ENCODE measurements at places on chromosomes 1 and 21. TPM values are rescaled to one million over a fixed set of nuclear protein-coding genes. Genes with fewer than 3 reads are reported as not detected.
A peak's percentile ranks its signal among the peaks of the same experiment; 100 is the strongest.

DNA sequence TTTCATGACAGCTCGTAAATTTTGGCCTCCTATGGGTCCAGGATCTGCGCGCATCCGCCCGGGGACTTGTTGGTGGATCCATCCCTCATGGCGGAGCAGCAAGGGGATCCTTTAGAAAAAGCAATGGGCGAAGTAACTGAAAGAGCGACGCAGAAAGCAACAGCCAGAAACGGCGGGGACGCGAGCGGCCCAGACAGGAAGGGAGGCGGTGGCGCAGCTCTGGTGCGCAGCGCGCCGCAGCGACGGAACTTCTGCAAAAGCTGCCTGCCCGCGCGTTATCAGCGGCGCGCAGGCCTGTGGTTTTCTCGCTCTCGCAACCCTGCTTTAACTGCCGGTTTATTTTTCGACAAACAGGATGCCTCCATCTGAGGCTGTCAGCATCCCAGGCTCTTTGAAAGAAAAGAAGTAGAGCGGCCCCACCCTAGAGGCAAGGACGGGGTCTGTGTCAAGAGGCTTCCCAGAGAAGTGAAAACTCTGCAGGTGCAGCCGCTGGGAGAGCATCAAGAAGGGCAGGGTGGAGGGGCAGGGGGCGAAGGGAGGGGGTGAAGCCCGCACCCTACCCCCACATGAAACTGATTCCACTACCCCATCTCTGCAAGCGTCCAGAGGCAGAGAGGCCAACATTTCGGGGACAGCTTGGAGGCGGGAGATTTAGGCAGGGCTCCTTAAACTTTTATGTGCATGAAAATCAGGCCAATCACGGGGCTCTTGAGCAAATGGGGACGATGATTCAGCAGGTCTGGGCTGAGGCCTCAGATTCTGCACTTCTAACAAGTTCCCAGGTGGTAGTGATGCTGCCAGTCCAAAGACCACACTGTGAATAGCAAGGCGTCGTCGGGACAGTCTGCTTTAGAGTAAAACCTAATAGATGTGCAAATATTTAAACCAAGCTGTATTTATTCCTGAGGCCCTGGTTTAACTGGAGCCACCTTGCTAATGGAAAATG lies 22.2 kb downstream of the RUNX1 start:
- peak; percentile 88 for DNase-seq

DNA sequence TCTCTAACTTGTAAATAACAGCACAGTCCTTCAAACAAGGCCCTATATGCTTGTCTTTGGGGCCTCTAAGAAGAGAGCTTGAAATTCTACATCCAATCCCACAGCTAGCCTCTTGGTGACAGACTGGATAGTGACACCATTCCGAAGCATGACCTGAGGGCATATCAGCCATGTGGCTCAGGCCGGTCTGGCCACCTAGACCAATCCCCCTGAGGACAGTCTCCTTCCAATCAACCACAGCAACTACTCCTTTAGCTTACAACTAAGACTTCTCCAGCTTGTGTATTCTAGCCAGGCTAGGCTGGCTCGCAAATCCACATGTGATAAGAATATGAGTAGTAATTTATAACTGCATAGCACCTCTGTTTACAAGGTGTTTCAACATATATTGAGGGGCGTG lies 14.0 kb downstream of the BCAR3 start:
- no peak for DNase-seq

DNA sequence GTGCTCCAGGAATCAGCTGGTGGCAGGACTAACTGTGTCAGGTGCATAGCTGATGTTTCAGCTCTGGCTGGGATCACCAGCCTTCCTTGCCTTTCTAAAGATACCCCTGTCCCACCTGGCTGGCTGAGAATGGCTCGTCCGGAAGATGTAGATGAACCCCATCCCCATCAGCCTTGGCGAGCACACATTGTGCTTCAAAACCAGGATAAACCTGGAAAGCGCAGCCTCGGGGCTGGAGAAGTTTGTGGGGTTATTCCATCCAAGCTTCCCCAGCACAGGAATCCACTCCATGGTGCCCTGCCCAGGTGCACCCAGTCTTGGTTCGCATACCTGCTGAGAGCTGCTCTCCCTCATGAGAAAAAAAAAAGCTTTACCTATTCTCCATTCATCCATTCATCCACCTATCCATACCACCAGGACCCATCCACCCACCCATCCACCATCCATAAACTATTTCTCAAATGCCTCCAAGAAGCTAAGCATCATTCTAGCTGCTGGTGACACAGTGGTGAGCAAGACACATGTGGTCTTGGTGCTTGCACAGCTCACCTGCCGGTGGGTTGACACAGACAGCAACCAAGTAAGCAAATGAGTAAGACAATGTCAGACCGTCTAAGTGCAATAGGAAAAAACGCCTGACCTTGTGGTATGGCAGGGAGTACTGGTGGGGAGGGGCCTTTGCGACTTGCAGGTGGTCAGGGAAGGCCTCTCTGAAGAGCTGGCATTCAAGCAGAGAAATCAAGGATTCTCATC lies 94.0 kb downstream of the DMRTB1 start:
- DNase-seq: no peak

- no peak for DNase-seq
Measured at GRCh38 chr1:8373125-8373524, 55.2 kb downstream of the SLC45A1 start.

DNA sequence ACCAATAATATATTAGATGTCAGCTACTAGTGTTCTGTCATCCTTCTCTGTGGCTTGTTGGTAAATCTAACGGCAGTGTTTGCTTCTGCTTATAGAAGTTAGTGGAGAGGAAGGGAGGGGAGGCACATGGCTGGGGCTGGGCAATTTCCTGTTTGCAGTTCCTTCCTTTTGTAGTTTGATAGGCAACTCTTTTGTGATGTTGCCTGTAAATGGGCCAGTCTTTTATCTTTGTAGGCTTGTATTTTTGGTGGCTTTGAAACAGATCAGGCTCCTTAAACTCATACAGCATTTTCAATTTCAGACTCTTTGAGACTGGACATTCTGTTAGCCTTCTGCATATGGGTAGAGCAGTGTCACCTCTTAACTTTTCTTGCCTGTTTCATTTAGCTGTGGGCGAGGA lies 48.1 kb downstream of the CDC14A start:
- DNase-seq: no peak

VCAM1 gene
- 54.8 TPM for total RNA-seq

VSIG8 gene
- total RNA-seq: not detected

EPHA2 gene
- total RNA-seq: 47.0 TPM

INAVA gene
- not detected for total RNA-seq

DNA sequence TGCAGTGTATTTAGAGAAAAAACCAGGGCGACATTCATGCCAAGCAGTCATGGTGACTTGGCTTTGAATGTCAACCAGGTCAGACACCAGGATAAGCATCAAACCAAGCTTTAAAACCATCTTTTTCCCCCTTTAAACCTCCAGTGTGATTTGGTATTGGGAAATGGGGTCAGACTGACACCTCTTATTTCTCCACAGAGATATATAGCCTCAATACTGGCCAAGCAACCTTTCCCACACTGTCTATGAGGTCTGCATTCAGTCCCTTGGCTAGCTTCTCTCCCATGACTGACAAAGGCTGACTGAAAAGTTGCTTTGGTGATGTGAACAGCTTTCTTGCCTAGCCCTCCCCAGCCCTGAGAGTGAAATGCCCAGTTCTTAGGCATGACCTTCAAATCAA lies 21.7 kb downstream of the GPR3 start:
- DNase-seq: no peak

PTPRF gene
- total RNA-seq: 42.7 TPM

GRIK3 gene
- not detected for total RNA-seq

DNA sequence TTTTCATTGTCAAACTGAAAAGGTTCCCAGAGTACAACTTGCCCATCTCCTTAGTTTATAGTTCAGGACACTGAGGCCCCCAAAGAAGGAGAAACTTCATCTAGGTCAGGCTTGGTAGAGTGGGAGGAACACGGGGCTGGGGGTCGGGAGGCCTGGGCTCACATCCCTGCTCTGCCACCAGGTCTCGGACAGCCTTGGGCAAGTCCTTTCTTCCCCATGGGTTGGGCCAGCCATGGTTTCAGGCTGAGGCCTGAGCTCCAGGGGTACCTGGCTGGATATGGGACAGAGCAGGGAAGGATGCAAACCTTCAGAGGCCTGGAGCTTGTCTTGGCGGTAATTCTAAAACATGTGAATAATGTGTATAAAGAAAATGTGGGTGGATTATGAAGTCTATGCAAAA lies 17.0 kb downstream of the FOXO6 start:
- no peak for DNase-seq

DNA sequence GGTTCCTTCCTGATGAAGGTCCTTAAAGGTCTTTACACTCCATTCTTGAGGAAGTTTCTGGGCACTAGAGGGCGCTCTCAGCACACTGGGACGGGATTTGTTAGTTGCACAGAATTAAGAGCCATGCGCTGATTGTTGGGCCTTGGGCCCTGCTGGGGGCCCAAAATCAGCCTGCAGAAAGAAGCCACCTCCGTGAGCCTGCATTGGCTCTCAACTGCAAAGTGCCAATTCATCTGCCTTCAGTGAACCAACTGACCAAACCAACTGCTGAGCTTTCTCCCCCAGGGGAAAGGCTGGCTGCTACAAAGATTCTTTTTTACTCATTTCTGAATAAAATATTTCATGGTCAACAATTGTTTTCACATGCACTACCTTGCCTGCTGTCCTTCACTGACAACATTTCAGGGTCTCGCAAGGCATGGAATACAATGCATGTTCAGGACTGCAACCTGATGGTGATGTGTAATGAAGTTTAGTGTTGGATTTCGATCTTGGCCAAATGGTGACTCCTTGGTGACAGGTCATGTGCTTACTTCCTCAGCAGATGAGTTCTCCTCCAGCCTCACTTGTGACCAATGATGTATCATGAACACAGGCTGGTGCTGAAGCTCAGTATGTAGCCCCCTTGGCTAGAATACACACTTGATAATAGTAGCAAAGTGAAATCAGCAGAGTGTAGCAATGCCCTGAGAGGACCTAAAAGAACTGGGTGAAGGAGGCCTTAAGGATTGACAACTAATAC lies 45.7 kb upstream of the PRDX6 start:
- DNase-seq: peak; percentile 92

SLC6A9 gene
- total RNA-seq: 15.1 TPM

- DNase-seq: no peak
Measured at GRCh38 chr1:183263886-183264602, 78.0 kb downstream of the LAMC2 start.

CAPN8 gene
- total RNA-seq: not detected

ZMYND12 gene
- total RNA-seq: 0.32 TPM

SLC30A2 gene
- not detected for total RNA-seq

GRCh38 chr1:173479649-173480048 lies 2.5 kb downstream of the PRDX6 start:
- DNase-seq: peak; percentile 62

LENEP gene
- 0.43 TPM for total RNA-seq

GRCh38 chr1:162228586-162228985 lies 148.1 kb downstream of the SPATA46 start:
- no peak for DNase-seq

GRCh38 chr1:16716691-16717335 lies 23.5 kb upstream of the RNU1-4 start:
- no peak for DNase-seq

C1orf87 gene
- not detected for total RNA-seq

GRCh38 chr1:56948403-56949023 lies 17.3 kb downstream of the C8B start:
- DNase-seq: no peak

DNA sequence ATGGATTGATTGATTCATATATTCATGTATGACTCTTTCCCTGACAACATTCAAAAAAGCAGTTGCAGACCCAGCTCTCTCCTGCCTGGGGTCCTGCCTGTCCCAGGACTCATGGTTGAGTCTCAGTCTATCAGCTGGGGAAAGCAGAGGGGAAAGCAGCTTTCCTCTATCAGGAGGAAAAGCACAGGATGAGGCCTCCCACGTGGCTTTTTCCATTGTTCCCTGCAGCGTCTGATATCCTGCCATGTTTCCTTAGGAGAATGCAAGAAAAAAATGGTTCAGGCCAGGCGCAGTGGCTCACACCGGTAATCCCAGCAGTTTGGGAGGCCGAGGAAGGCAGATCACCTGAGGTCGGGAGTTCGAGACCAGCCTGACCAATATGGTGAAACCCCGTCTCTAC lies 133.0 kb upstream of the VAMP3 start:
- DNase-seq: no peak

LRRC39 gene
- total RNA-seq: not detected

SPATA46 gene
- not detected for total RNA-seq

TNFSF4 gene
- total RNA-seq: 127 TPM

GRCh38 chr1:227917081-227917950 lies 30.4 kb downstream of the WNT9A start:
- DNase-seq: no peak

DNA sequence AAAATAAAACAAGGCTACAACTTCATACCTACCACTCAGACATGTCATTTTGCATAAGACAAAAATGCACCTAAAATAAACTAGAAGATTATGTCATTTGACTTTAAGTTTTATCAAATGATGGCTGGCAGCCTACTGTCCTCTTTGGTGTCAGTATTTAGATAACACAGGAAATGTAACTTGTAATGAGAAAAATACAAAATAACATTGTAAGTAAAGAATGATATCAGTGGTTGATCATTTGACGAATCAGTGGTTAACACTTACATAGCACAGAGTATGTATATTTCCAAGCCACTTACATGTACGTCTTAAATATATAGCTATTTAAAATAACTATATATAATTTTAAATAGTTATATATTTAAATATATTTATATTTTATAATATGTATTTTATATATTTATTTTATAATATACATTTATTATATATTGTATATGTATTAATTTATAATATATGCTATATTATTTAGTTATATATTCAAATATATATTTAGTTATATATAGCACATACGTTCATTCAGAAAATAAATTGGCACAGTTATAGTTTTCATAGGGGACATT lies 44.1 kb downstream of the ZNF678 start:
- DNase-seq: no peak

DNA sequence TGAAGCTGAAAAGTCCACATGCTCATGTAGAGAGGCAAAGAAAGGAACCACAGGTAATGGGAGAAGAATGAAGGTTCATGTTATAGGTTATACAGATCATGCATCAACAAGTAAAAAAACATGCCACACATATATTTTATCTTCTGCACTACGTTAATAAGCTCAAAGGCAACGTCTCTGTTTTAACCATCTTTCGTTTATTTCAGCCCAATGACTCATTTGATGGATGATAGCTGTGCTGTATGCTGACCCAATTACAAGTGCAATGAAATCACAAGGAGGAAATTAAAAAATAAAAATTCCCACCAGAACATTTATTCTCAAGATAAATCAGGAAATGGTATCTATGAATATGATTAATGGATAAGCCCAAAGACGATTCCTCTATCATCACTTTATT lies 24.6 kb downstream of the XCL1 start:
- no peak for DNase-seq

PLA2G4A gene
- total RNA-seq: 12.1 TPM

ITLN2 gene
- total RNA-seq: not detected

DNA sequence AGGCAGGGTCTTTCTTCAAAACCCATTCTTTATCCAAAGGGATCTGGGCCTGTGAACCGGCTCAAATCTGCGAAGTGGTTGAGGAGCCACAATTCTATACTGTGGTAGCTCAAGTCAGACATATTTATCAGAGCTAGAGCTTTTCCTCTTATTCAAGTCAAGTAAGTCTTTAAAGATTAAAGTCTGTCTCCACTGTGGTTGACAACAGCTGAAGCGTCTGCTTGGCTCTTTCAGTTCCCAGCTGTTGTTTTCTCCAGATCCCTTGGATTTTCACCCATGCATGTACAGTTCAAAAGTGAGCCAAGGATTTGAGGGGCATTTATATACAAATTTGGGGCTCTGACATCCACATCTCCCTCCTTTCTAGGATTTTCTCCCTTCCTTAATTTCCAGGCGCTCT lies 66.9 kb downstream of the C1orf185 start:
- DNase-seq: no peak

All from fibroblast of villous mesenchyme (primary cell).